Left kidney (tissue), 8 donors: ENCODE measurements at places on chromosomes 7 and 10. TPM values are rescaled to one million over a fixed set of nuclear protein-coding genes. Genes with fewer than 3 reads are reported as not detected.

The OTUD1 gene
- 23.8 TPM for polyA plus RNA-seq

The C10orf62 gene
- 1.1 TPM for polyA plus RNA-seq

The CLCN1 gene
- 0.35 TPM for polyA plus RNA-seq

- no peak for DNase-seq
Observed at GRCh38 chr7:14377646-14378266, 388.3 kb upstream of the ETV1 start.

DNA sequence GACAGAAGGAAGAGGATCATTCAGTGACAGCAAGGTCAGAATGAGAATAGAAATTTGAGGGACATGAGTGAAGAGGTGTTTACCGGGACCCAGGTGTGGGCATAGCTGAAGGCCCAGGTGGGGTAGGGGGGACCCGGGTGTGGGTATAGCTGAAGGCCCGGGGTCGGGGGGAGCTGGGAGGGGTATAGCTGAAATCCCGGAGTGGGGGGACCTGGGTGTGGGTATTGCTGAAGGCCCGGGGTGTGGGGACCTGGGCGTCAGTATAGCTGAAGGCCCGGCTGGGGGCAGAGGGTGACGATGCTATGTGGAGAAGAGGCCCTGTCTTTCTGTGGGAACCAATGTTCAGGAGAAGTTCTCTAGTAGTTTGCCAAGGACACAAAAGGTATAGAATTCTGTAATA lies 183.0 kb upstream of the PITRM1 start:
- no peak for DNase-seq

GRCh38 chr7:8391353-8392062 lies 41.9 kb upstream of the NXPH1 start:
- DNase-seq: no peak

DNA sequence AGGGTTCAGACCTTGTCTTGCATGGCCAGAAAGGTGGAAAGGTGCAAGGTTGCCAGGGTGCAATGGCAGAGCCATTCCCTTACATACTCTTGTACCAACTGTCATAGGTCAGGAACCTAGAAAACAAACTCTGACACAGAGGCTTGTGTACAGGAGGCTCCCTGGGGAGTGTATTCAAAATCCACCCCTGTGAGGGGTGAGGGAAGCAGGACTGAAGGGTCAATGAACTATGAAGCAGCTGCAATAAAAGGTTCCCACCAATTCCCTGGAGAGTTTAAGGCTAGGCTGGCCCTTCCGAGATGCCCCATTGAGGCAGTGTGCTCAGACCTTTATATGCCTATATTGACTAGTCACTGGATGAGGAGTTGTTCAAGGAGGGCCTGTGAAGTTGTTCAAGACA lies 13.9 kb upstream of the CUZD1 start:
- no peak for DNase-seq

The NUTM2B gene
- polyA plus RNA-seq: 2.0 TPM

DNA sequence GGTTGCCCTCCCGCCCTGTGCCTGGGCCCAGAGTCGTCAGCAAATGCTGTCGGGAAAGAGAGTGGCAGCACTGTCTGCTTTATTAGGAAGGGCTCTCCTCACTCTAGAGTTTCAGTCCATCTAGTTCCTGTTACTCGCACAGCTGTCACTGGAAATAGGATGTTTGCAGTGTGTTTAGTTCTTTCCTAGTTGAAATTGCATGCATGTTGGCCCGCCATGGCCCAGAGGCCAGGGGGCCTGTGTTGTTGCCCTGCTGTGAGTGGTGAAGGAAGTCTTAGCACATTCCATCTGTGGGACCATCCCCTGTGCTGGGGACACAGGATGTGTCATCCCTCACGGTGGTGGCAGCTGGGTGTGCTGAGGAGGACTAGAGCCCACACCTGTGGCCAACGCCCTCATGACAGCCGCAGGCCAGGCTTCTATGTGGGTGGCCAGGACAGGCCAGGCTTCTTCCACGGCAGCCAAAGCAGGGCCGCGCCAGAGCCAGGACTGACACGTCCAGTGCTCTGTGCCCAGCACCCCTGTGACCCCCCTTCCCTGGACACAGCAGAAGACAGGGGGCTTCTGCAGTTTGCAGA lies 45.4 kb downstream of the ZNF467 start:
- DNase-seq: no peak

DNA sequence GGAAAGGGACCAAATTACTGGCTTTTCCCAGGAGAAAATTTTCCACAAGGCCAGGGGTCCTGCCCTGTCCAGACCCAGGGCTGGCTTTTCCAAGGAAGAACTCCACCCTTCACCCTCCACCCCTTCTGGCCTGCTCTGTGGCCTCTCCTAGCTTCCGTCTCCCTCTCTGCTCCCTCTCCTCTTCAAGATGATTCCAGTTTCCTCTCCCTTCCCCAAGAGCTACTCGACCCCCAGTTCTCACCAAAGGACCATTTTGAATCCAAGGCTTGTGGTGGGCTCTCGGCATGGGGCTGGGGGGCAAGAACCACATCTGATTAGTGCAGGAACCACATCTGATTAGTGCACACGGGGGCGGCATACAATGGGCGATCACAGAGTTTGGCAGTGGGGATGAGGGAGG lies 7.7 kb downstream of the CHAT start:
- DNase-seq: no peak

DNA sequence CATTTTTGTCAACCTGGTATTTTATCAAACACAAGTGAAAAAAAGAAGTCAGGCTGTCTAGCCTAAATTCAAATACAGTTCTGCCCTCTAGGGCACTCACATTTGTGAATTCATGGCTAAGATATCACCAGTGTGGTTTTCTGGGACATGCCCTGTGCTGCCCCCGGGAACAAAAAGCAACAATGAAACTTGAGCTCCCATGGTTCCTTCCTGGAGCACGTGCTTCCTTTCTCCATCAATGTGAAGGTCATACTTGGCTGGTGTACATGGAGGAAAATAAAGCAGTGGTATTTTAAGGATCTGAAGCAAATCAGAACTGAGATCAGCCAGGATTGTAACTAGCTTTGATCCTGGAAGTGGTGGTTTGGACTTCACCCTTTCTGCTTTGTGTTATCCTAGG lies 128.9 kb upstream of the FRMD4A start:
- no peak for DNase-seq

The LIPN gene
- not detected for polyA plus RNA-seq
